Vagina (tissue), 2 donors: ENCODE measurements at places on chromosomes 1 and 21. TPM values are rescaled to one million over a fixed set of nuclear protein-coding genes. Genes with fewer than 3 reads are reported as not detected.

- DNase-seq = no peak
Observed at GRCh38 chr1:175146529-175147213, 45.9 kb downstream of the KIAA0040 start.

- no peak for DNase-seq
Observed at GRCh38 chr1:116553386-116554115, 17.3 kb downstream of the CD58 start.

DNA sequence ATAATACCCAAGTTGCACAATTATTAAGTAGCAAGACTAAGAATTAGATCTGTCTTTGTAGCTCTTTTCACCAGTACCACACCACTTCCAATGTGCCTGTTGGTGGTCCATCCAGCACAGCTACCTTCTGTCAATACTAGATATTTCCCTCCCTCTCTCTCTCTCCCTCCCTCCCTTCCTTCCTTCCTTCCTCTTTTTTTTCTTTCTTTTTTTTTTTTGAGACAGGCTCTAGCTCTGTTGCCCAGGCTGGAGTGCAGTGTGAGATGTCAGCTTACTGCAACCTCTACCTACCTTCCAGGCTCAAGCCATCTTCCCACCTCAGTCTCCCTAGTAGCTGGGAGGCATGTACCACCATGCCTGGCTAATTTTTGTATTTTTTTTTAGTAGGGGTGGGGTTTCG lies 21.1 kb downstream of the KPNA6 start:
- no peak for DNase-seq

DNA sequence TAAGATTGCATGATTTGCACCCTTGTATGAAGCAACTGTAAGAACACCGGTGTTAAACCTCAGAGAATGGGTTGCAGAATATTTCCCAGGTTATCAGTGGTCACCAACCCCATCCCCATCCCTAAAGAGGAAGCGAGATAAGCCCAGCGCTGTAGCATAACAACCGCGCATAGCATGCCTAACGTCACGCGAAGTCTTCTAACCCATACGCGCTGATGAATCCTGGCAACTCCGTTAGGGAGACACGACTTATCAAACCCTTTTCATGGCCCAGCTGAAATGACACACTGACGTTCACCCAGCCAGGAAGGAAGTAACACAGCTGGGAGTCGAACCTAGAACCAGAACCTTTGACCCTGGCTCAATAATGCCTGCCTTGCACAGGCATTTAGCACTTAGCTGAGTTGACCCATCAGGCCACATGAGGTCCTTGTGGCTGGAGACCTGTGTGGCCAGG lies 24.2 kb downstream of the TMEM51 start:
- DNase-seq = no peak

DNA sequence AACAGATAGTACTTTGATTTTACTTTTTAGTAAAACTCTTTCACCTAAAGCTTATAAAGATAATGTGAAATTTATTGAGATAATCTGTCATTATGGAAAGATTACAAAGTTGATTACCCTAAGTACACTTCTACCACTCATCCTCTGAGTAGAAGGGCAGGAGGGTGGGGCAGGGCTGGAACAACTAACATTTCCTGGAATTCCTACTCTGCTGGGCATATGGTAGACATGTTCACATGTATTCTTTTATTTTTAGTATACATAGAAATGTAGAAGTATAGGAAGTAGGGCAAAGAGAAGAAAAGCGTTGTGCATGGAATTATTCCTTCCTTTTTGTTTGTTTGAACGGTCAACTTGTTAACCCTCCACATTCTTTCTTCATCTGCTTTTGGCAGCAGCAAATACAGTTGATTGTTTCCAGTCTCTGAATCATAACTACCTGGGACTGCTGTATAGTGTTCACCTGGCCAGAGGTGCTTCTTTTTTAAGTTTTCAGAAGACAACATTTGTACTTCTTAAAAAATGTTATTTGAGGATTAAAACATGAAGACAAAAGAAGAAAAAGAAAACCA lies 85.1 kb downstream of the POU2F1 start:
- no peak for DNase-seq

DNA sequence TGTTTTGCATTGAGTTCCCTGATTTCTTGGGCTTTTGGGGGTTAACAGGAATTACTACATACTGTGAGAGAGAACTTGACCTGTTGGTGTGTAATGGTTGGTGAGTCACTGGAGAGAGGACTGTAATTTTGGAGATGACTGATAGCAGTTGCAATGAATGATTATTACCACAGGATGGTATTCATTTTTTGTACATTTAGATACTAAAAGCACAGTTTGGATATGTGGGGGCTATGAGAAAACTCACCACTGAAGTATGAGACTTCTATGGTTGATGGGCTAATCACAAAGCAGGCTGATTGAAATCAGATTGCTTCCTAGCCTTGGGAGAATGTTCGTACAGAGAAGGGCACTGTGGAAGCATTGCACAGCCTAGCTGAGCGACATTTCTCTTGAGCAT lies 1571.3 kb upstream of the PRMT6 start:
- no peak for DNase-seq

The PINK1 gene
- 113 TPM for total RNA-seq

The CYP4Z1 gene
- 1.2 TPM for total RNA-seq

DNA sequence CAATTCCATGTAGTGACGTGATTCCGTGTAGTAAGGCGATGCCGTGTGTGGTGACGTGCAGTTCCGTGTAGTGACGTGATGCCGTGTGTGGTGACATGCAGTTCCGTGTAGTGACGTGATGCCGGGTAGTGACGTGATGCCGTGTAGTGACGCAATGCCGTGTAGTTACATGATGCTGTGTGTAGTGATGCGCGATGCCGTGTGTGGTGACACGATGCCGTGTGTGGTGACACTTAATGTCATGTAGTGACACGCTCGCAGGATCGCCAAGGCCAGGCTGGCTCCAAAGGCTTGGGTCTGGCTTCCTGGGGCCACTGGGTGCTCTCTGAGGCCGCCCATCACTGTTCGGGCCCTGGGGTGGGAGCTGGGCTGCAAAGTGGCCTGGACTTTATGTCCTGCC lies 14.2 kb downstream of the COL18A1 start:
- DNase-seq = no peak

The ADGRL4 gene
- total RNA-seq = 17.7 TPM

The MAEL gene
- not detected for total RNA-seq

- no peak for DNase-seq
Observed at GRCh38 chr1:169390303-169390702, 22.3 kb downstream of the BLZF1 start.

The MLLT11 gene
- 3.7 TPM for total RNA-seq

DNA sequence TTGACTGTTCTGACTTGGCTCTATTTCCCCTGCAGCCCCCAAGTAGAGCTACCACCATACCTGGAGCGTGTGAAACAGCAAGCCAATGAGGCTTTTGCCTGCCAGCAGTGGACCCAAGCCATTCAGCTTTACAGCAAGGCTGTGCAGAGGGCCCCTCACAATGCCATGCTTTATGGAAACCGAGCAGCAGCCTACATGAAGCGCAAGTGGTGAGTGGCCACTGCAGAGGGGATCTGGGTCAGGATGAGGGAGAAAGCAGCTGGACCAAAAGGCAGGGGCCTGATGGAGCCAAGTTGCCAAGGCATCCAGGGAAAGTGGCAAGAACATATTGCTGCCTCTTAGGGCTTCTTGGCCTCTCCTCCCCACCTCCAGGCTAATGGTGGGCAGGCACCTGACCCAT lies 24.1 kb upstream of the TMEM222 start:
- DNase-seq = no peak

The PRR9 gene
- not detected for total RNA-seq

DNA sequence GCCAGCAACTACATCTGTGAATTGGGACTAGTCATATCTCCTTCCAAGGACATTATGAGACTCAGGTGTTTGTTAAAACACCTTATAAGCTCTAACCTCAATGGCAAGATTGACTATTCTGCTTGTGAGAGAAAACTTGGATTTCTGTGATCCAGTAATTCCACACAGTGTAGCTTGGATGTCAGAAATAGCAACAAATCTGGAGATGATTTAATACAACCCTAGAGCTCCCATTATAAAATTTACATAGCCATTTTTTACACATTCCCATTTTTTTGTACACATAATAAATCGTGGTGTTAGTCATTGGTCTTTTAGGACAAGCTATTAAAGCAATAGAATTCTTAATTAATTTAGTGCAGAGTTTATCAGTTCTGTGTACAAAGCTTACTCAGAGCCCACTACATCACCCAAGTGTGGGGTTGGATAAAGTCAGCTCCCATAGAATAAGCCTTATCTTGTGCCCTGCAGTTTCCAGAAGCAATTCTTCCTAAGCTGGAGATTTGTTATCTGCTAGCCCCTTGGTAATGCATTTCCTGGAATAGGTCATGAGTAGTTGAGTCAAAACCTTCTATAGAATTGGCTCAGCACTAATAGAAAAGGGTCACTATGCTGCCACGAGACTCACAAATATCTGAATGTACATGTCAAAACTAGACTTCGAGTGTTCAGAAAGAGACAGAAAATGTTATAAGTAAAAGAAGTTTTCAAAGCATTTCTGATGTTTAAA lies 434.0 kb upstream of the RUNX1 start:
- no peak for DNase-seq

DNA sequence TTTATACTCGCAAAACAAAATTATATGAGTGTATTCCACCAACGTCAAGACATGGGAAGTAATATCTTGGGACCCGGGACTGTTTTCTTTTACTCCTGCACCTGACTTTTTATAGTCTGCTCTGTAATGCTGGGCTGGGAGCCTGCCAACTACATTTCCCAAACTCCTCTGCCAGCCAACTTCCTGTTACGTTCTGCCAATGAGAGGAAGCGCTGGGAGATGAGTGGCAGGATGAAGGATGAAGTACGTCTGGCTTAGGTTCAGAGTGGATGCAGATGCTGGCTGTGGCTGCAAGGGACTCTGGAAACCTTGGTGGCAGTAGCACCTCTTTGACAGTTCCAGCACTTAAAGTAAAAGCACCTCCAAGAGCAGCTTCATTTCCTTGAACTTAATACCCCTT lies 59.6 kb downstream of the USP24 start:
- no peak for DNase-seq

The GJA4 gene
- total RNA-seq = 28.5 TPM

The FOXD2 gene
- total RNA-seq = 0.98 TPM

- DNase-seq = no peak
Observed at GRCh38 chr1:18809953-18810899, 49.2 kb downstream of the TAS1R2 start.

GRCh38 chr1:177934927-177935326 lies 34.9 kb downstream of the SEC16B start:
- peak; percentile 75 for DNase-seq

The DNAI4 gene
- total RNA-seq = 10.3 TPM

DNA sequence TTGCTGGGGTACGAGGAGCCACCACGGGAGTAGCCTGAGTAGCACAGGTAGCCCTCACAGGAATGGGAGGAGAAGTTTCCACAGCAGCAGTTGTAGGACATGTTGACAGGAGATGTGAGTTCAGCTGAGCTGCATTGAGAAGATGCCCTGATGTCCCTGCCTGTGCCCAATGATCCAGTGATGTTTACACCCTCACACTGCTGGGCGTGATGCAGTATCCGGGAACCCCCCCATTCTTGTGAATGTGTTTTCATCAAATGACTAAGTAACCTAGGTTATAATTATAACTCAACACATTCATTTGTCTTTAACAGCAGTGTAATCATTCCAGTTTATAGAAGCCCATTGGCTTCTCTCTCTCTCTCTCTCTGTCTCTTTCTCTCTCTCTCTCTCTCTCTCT lies at the start of gene KRTAP23-1:
TSS of gene KRTAP23-1 (minus strand) at position 101 of the 400 bp plus-strand sequence. CDS start at position 101, 0 bp downstream.
- DNase-seq = no peak

DNA sequence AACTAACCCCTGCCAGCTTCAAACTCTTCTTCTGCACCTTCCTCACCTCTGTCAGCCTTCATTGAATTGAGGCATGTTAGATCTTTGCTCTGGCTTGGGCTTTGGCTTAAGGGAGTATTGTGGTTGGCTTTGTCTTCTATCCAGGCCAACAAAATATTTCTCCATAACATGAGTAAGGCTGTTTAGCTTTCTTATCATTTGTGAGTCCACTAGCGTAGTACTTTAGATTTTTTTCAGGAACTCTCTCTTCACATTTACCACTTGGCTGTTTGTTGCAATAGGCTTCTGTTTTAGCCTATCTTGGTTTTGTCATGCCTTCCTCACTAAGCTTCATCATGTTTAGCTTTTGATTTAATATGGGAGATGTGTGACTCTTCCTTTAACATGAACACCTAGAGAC lies 417.5 kb downstream of the NCAM2 start:
- DNase-seq = no peak

DNA sequence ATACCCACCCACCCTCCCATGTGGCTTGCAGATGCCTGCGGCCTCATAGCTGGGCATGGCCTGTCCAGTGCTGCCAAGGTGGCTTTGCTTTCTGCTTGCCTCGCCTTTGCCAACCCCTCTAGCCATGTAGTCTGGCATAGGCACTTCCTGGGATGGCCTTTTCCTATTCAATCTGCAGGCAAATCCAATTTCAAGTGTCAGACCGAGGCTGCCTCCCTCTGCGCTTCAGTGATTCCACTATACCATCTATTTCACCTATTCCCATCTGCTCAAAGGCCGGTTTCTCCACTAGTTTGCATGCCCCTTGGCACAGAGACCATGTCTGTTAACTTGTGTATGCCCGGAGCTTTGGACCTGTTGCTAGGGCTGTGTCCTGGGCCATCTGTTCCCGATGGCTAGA lies 3.8 kb upstream of the ZBTB21 start:
- no peak for DNase-seq

The PTPN7 gene
- 7.9 TPM for total RNA-seq

- DNase-seq = no peak
Observed at GRCh38 chr1:70290218-70290617, 64.3 kb downstream of the ANKRD13C start.

GRCh38 chr1:59678040-59678439 lies 136.7 kb upstream of the HOOK1 start:
- no peak for DNase-seq

- no peak for DNase-seq
Observed at GRCh38 chr1:98385652-98386051, 275.9 kb upstream of the SNX7 start.

DNA sequence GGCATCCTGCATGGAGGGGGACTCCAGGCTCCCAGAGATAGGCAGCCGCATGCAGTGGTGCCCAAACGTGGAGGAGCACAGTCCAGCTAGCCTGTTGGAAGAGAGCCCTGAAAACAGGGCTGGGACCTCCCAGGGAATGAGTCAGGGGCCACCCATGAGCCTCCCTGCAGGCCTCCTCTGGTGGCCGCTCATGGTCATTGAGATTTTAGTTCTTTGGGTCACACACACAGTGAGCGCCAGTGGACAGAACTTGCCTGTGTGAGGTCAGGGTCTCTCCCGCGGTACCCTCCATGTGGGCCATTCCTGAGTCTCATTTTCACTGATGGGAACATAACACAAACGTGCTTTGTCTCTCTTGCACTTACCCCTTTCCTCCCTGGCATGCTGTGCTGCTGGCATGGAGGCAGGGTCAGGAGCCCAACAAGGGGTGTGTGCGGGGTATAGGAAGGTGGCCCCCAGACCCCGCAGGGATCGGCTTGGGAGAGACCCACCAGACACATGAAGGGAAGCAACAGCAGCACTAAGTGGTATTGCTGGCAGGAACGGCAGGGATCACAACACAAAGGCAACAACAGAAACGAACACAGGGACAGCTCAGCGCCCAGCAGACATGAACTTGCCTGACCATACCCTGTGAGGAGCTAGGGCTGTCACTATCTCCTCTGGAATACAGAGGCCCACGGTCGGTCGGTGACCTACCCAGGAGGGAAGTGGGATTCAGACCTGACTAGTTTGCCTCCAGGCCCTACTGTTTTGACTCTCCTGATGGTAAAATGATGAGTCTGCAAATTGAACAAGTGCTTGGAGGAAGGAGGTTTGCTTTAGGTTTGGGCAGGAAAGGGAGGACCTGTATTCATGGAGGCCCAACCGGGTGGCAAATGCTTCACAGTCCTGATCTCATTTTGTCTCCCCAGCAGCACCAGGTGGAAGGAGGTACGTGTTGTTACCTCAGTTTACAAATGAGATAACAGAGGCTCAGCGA lies 31.8 kb downstream of the ABCG1 start:
- no peak for DNase-seq
